GM04504 (cell line): ENCODE measurements at places on chromosomes 2 and 18.

GRCh38 chr18:37783771-37784170 is 218.2 kb upstream of the CELF4 start:
- DNase-seq, result no peak

DNA sequence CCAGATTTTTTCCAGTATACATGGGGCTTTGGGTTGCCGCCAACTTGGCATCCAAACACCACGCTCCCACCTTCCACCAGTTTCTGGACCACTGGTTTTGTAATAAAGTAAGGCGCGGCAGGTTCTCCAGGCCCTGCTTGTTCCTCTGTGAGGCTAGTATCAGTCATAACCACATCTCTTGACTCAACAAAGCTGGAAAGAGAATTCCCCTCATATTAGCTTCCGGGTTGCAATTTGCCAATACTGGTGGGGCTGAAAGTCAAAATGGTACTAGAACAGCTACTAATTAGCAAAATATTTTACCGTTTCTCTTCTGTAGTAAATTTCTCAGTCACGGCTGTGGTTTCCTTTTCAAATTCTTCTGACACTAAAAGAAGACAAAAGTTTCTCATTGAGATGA is 25.0 kb downstream of the TTN start:
- DNase-seq, result no peak

DNA sequence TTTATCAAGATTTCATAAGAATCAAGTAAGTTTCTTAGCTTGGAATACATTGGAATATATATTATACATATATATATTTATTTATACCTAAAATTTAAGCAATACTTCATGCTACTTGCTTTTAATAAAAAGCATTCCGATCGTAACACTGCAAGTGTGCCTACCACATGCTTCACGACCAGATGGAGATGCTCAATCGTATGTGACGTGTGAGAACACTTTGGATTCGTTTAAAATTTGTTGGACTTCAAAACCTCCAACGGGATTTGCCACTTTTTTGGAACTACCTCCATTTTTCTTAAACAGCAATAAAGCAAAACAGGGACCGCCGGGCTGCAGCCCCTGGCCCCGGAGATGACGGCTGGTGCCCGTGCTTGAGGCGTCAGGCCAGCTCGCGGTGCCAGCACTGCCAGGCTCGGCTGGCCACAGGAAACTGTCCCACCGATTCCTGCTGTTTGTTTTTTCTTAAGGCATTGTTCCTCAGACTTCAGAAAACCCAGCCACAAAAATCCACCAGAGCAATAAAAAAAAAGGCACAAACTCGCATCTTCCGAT is 204.1 kb downstream of the TWIST2 start:
- DNase-seq, result no peak

DNA sequence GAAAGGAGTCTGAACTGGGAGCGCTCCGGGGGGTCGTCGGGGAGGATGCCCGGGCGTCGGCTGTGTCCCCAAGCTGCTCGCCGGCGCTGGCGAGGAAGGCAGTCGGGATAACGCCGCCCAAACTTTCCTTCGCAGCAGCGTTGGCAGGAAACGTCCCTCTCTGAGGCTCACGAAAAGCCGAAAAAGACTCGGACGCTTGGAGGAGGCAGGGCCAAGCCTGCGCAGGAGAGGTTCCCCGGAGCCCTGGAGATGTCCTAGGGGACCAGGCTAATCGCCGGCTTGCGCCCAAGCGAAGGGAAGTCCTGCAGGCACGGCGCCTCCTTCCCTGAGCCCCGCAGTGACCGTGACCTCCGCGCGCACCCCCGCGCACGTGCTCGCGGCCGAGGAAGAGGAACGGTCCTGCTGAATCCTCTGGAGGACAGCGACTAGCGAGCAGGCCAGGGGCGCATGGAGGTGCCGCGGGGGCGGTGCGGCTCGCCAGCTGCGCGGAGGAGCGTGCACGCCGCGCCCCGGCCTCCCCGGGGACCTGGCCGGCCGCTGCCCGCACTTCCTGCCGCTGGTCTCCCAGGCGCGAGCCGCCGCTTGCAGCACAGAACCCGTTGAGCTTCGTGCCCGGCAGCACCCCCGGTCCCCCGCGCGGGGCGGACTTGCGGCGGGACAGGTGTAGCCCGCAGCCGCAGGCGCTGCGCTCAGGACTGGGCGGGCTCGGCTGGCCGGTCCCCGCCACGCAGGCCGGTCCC is at the start of gene SH3RF3:
SH3RF3 (plus strand) TSS at position 590 of the 740 bp plus-strand sequence.
- DNase-seq, result no peak
